ENCODE measurements at places on chromosomes 2 and 18.
A peak's percentile ranks its signal among the peaks of the same experiment; 100 is the strongest.

DNA sequence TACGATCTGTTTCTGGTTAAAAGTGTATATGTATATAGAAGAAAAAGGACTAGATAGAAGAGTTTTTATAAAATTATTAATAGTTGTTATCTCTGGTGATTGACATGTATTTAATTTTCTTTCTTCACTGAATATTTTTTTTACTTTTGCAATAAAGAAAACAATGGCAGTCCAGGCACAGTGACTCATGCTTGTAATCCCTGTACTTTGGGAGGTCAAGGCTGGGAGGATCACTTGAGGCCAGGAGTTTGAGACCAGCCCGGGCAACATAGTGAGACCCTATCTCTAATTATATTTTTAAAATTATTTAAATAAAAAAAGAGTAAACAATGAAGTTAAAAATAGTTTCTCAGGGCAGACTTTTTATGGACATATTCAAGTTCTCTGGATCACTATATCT lies 114.7 kb downstream of the FAM117B start:
- DNase-seq = no peak

- no peak for DNase-seq
Observed at GRCh38 chr2:48391616-48392015, 138.3 kb upstream of the STON1 start.

DNA sequence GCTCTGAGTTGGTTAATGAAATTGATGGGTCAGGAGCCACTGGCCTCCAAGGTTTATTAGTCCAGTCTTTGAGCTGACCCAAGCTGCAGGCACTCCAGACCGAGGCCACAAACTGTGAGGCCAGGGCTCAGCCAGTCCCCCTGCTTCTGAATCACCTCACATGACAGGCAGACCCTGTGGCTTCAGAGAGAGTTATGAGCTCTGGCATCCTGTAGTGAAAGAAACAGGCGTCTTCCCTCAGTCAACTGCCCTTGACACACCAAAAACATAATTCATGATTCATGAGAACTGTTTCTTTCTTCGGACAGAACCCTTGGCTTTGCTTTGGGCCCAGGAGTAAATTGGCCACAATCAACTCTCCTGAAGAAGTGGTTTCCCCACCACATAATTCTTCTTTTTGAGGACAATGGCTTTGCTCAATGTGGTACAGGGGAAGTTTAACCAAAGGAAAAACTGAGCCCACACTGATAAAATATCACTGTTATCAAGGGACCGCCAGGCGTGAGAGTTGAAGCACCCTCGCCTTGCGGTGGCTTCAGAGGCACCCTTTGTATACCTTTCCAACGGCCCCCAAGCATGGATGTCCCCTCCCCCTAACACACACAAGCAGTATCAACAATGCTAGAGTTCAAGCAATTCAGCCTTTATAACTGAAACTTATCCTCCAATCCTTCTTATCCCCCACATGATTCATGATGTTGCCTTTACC lies 226.9 kb downstream of the CYRIA start:
- DNase-seq = no peak

- DNase-seq = no peak
Observed at GRCh38 chr2:58055033-58055786, 8.6 kb downstream of the VRK2 start.

- no peak for DNase-seq
Observed at GRCh38 chr2:238988105-238988504, 140.2 kb downstream of the TWIST2 start.

DNA sequence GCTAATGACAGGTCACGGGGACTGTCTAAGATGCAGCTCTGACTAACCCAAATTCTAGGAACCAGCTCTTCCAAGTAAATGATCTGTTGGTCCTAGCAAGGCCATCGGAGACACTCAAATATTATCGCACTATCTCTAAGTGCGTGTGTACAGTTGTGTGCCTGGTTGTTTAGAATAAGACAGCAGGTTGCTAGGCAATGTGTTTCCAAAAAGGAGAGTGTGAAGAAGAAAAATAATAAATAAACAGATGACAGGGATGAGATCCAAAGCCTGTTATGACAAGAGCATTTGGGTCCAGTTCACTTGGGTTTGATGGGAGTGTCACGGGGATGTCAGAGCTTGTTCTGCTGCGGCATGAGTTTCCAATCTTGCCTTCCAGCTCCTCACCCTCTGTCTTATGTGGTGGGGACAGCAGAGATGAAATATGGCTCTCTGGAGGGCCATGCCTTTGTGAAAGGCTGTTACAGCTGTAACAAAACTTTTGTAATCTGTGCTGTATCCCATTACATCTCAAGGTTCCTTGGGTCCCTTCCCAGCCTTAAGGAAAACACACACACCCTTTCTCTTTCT lies 127.5 kb upstream of the TNP1 start:
- peak; percentile 57 for DNase-seq

GRCh38 chr2:146414456-146414855 lies 1430.4 kb upstream of the ACVR2A start:
- DNase-seq = no peak

Measured in right forelimb (tissue), 1 donor.